Fibroblast of skin of abdomen (primary cell): ENCODE measurements at places on chromosomes 7 and 10.
A peak's percentile ranks its signal among the peaks of the same experiment; 100 is the strongest.

GRCh38 chr7:2024567-2024918, 208.2 kb downstream of the MAD1L1 start:
- no peak for DNase-seq

- DNase-seq = peak; percentile 44
Observed at GRCh38 chr7:37354656-37355131, 94.0 kb downstream of the ELMO1 start.

DNA sequence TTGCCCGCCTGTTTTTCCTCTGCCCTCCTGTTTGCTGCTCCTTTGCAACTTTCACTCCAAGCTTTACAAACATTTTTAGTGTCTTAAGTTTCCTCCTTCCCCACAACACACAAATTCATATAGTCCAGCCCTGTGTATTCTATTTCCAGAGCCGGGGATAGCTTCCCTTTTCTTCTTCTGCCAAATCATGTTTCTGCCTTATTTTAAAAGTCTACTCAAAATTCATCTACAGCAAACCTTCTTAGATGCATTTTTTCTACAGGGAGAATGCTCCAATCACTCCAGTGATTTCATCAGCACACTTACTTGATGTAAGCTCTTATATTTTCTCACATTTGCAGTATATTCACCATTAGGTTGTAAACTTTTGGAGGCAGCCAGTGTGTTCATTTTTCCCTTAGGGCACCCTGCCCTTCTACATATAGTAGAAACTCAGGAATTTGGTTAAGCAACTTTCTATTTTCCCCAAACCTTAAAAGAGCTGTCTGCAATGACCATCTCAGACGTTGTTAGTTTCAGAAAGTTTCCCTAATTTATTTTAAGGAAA, 12.4 kb upstream of the ACTA2 start:
- DNase-seq = peak; percentile 49

DNA sequence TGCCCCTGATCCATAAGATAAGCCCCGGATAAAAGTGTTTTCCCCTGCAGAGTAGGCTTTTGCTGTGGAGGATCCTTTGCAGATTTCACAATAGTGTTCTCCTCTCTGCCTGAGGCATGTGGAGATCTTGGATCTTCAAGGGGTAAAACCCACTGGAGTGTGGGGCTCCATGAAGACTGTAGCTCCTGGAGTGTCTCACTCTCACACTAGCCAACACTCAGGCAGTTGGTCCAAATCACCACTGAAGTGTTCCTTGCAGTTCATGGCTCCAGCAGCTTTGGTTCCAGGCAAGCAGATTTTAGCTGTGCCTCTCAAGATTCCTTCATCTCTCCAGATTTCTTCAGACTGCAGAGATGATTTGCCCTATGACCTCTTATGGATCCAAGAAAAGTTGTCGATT, 665.3 kb downstream of the TNS3 start:
- DNase-seq = no peak

DNA sequence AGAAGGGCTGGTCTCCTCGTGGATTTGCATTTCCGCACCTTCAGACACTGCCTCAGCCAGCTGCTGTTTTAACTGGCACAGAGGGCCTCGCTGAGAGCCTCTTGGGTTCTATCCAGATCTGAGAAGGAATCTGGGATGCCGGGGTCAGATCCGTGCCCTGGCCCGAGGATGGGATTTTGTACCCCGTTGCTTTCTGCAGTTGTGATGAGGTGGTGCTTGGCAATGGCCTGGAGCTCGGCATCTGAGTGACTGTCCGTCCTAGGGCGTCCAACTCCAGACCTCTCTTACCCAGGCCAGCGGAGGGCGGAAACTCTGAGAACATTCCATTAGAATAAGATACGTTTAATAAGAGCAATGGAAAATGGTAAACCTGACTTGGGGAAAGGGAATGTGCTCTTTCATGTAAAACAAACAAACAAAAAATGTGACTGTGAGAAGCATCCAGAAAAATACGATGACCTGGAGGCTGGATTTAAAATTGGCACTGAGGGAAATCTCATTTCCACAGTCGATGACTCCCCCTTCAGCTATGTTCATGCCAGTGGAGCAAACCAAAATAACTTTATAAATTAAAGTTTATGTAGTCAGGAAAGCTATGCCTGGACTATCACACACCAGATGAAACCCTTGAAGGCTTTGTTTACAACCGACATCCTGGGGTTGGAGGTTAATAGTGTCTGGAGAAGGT, 39.6 kb downstream of the GRK5 start:
- peak; percentile 65 for DNase-seq

GRCh38 chr7:80150611-80151273, 16.1 kb downstream of the GNAI1 start:
- peak; percentile 50 for DNase-seq

- no peak for DNase-seq
Observed at GRCh38 chr7:24979470-24979862, 512 bp downstream of the OSBPL3 start.

- DNase-seq = no peak
Observed at GRCh38 chr7:22801912-22802311, 20.7 kb downstream of the TOMM7 start.

- no peak for DNase-seq
Observed at GRCh38 chr10:1569208-1569607, 168.1 kb downstream of the ADARB2 start.

- DNase-seq = no peak
Observed at GRCh38 chr10:31317652-31318381, 1.2 kb upstream of the ZEB1 start.

- DNase-seq = peak; percentile 87
Observed at GRCh38 chr7:137978464-137979237, 23.2 kb downstream of the CREB3L2 start.

DNA sequence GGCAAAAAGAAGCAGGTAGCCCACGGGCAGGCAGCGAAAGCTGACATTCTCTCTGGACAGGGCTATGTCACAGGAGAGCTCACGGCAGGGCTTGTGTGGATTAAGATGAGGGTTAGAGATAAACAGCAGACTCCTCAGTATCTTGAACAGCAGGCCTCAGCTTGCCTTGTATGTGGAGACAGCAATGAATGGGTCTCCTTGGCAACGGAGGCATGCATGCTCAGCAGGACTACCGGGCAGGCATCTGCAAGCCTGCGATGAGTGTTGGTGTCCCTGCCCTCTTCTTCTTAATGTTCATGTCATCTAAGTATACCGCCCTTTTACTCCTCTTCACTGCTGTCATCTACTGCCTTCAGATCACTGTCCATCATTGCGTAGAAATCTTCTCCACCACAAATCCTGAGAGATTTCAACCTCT, 81.9 kb upstream of the C1GALT1 start:
- DNase-seq = no peak

GRCh38 chr7:47451851-47452205, 130.1 kb downstream of the TNS3 start:
- peak; percentile 41 for DNase-seq

GRCh38 chr10:79403441-79404230, 41.8 kb downstream of the ZCCHC24 start:
- no peak for DNase-seq

GRCh38 chr10:22372917-22373316, 27.6 kb downstream of the SPAG6 start:
- peak; percentile 76 for DNase-seq

DNA sequence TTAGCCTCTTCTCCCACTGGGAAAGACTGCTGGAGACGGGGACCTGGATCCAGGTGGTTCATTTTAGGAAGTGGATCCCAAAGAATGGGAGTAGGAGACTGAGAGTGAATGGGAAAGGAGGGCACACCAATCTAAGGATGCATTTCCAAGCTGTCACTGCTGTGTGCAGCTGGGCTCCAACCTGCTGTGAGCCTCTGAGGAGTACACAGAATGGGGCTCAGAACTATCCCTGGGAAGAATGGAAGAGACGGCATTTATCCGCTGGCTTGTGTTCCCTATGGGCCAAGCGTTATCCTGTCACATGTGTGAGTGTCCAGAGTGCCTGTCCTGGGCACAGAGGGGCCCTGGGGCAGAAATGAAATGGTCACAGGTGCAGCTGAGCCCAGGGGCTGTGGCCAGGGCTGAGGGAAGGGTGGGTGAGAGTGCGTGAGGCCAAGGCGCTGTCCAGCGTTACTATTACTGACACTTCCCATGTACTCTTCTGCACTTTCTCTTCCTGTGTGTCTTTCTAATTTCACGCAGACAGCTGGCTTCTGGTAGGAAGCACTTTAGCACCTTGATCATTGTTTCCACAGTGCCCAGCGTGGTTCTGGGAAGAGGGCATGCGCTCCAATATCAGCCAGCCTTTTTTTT, 35.4 kb upstream of the PODXL start:
- DNase-seq = no peak

GRCh38 chr10:80184291-80184690, 21.0 kb downstream of the ANXA11 start:
- DNase-seq = no peak

- DNase-seq = no peak
Observed at GRCh38 chr7:3540456-3541220, 239.6 kb downstream of the SDK1 start.

- DNase-seq = no peak
Observed at GRCh38 chr7:104652434-104652833, 324.0 kb downstream of the LHFPL3 start.

GRCh38 chr10:70715853-70716795, 43.8 kb downstream of the ADAMTS14 start:
- DNase-seq = no peak

- no peak for DNase-seq
Observed at GRCh38 chr7:44067064-44067951, 1.9 kb upstream of the PGAM2 start.

DNA sequence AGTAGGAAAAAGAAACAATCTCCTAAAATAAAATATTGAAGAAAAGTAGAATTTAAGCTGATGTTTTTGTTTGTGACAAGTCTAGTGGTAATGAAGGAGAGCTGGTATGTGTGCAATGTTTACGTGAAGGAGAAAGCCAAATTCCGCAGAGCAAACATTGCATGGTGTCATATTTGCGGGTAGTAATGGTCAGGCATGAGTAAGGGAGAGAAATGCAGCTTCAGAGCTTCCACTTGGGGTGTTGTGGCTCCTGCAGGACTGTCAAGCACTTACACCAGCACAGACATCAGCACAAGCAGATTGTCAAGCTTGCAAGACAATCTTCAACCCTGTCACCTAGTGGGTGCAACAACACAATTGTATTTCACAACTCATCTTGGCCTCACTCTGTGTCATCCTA, 136.5 kb upstream of the ETV1 start:
- no peak for DNase-seq

DNA sequence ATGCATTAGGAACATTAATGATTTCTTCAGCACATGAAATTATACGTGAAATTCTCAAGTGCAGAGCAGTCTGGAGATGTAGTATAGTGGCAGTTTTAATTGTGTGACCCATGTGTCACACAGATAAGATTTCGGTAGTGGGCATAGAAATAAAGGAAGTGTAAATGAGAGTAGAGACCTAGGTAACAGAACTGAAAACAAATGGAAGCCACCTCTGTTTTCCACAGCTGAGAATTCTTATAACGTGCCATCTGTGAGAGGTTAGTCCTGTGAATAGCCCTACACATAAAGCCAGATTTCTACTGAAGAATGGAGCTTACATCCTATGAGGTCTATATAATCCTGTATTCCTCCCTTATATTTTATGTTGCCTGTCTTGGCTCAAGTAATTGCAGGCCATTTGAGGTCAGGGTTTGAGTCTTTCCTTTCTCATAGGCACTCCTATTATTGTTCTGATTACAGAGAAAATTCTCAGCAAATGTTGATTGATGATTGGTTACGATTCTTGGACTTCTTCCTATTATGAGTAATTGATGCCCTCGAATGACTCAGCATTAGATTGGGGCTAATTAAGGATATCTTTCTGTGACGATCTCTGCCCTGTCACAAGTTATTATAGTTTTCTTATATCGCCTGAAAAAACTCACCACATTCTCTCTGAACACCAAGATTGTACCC, 258.2 kb downstream of the KIF20B start:
- peak; percentile 32 for DNase-seq

- peak; percentile 78 for DNase-seq
Observed at GRCh38 chr10:114022766-114023597, 20.7 kb upstream of the ADRB1 start.

GRCh38 chr10:24771943-24772694, 48.4 kb upstream of the ARHGAP21 start:
- peak; percentile 16 for DNase-seq

- DNase-seq = peak; percentile 6
Observed at GRCh38 chr7:83267141-83267631, 104.5 kb upstream of the PCLO start.

GRCh38 chr10:61832866-61833481, 68.5 kb upstream of the ARID5B start:
- DNase-seq = peak; percentile 45

DNA sequence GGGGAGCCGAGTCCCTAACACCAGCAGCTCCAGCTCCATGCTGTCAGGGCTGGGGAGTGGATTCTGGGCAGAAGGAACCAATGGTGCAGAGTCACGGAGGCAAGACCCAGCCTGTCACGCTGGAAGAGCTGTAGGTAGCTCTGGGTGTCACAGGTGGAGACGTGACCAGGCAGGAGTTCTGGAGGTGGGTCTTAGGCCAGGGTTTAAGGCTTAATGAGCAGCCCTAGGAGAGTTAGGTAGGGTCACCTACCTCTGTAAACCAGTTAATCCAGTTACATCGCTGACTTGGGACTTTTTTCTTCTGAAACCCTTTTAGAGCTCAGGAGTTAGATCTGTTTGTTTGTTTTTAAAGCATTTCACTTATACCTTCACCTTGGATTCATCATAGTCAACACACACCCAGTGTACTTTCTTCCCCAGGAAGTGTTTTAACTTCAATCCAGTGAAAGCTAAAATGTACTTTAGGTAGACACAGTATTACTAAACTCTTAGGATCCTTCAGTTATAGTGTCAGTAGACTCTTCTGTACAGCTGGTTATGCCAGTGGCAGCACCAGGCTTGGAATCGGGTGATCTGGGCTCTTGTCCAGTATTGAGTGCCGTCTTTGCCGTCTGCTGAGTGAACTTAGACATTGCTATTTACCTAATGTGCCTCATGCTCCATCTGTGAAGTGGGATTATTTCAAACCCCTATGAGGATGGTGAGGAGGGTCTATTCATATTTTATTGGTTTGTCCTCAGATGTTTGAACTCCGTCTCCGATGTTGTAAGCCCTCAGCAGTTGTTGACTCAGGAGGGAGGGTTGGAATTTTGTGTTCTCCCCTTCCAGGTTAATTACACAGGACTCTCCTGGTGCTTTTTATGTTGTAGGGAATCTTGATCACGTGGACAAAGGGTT, 31.0 kb downstream of the TACR2 start:
- no peak for DNase-seq

GRCh38 chr7:108030516-108030915, 27.6 kb upstream of the LAMB1 start:
- peak; percentile 56 for DNase-seq

DNA sequence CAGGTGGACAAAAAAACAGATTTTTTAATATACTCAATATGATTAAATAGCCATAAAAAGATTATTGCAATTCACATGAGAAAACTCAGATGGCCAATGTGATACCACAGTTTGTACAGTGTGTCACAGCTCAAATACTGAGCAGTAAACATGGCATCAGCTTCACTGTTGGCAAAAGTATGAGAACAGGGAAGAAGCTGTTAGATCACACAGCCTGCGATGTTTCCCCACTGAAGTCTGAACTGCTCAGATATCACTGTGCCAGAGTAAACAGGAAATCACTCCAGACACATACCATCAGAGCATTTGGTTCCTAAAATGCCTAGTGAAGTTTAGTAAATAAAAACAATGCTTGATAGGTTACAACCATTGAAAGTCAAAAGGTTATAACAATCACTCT, 347.8 kb downstream of the ETV1 start:
- no peak for DNase-seq
